Activated CD4-positive, alpha-beta T cell treated with anti-CD3 and anti-CD28 coated beads for 4 hours (primary cell): ENCODE measurements at places on chromosomes 4 and X.

GRCh38 chrX:72392042-72392441, 86.3 kb upstream of the CITED1 start:
- no peak for DNase-seq

- no peak for DNase-seq
Measured at GRCh38 chr4:142211444-142211843, 575.1 kb downstream of the IL15 start.

- DNase-seq: no peak
Measured at GRCh38 chr4:54933579-54933978, 191.8 kb downstream of the KDR start.

DNA sequence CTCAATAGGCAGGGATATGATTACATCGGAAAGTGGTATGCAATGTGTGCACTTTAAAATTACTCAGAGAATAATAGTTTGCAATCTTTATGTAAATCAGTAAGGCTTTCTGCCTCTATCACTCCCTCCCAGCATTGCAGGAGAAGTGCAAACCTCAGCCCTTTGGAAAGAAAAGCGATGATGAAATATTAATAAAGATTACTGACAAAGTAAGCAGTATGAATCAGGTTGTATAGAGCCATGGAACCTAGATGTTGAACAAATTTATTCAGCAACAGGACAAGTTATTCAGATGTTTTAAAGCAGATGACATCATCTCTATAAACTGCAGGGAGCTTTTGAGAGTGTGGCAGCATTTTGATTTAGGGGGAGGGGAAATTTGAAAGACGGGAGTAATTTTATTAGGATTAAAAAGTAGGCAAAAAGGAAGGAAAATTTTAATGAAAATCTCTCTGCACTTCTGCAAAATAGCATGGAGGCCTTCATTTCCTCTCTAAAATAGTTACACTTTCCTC, 631.7 kb upstream of the GRIA3 start:
- DNase-seq: no peak

- DNase-seq: no peak
Measured at GRCh38 chr4:73734530-73735001, 5.8 kb upstream of the CXCL8 start.

- no peak for DNase-seq
Measured at GRCh38 chr4:147994076-147994475, 262.2 kb downstream of the ARHGAP10 start.

DNA sequence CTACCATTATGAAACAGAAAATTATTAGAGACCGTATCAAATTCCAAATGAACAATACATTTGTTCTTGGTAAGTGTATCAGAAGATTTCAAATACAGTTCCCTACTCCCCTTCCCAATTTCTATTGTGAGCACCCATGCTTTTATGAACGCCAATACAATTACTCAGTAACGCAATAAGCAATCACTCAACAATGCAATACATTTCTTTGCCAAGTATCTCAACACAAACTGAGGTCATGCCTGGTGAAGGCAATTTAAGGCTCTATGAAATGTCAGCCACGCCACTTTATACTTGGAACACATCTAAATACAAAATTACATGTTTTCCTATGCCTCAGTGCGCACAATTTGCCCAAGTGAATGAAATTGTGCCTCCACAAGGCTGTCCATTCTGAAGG, 712 bp downstream of the PNPLA4 start:
- no peak for DNase-seq

- DNase-seq: no peak
Measured at GRCh38 chr4:20487852-20488251, 212.4 kb upstream of the PACRGL start.

GRCh38 chr4:7375427-7375826, 59.3 kb downstream of the PSAPL1 start:
- no peak for DNase-seq

DNA sequence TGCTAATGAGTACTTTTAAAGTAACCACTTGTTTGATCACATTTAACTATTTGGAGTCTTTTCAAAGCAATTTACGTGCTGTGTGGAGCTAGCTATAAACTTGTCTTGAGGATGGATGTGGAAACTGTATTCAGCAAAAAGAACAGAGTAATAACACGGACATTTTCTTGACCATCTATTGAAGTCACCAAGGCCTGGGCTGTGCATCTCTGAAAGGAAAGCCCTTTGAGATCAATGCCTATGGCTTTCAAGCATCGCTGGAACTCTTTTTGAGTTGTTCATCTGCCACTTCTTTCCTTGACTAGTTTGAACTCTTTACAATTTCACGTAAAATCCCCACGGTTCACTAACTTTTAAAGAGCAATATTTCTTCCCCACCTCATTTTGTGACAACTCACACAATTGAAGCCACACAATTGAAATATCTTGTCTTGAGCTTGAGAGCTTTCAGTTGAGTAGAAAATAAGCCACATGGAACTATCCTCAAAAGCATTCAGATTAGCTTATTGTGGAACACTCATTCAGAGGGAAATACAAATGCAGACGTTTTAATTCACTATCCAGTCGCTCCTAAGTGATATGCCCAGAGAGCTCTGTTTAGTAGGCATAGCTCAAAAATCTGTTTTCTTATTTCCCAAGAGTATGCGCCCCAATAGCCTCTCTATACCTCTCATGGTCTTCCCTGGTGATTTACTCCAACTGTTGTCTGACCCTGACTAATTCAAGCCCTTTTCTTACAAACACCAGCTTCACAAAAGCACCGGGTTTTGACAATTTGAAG, 134.9 kb upstream of the SLITRK2 start:
- DNase-seq: no peak

DNA sequence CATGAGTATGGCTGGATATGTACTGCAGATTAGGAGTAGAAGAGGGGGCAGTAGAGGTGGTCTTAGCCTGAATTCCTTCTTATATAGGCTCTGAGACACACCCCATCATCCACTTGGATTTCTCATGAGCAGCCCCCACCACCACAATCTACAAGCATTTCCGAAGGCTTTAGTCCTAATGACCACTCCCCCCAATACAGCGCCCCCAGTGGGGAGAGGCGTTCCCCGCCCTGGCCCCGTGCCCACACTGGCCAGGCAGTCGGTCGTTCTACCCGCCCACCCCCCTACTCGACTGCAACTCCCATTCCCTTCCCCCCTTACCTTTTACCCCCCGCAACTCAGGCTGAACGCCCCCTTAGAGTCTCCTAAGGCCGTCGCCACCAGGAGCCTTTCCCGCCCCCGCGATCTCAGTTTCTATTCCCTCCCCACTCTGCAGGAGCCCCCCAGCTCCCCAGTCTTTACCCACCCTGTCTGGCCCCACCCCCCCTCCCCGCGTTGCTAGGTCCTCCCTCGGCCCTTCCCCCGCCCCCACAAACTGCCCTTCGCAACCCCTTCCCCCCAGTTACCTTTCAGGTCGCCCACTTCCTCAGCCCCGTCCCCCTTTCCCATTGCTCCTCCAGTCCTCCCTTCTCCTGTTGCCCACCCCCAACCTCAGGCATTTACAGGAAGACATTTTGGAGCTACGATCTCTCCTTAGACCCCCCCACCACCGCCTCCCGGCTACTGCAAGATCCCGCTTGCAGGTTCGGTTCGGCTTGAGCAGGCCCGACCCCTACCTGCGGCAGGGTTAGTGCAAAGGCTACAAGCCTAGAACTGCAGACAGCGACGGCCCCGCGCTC, 468 bp downstream of the ZMYM3 start:
- peak; percentile 9 for DNase-seq

- peak; percentile 6 for DNase-seq
Measured at GRCh38 chr4:40916880-40917279, 167.1 kb downstream of the NSUN7 start.

GRCh38 chr4:183553601-183554345, 48.9 kb downstream of the ING2 start:
- DNase-seq: no peak

DNA sequence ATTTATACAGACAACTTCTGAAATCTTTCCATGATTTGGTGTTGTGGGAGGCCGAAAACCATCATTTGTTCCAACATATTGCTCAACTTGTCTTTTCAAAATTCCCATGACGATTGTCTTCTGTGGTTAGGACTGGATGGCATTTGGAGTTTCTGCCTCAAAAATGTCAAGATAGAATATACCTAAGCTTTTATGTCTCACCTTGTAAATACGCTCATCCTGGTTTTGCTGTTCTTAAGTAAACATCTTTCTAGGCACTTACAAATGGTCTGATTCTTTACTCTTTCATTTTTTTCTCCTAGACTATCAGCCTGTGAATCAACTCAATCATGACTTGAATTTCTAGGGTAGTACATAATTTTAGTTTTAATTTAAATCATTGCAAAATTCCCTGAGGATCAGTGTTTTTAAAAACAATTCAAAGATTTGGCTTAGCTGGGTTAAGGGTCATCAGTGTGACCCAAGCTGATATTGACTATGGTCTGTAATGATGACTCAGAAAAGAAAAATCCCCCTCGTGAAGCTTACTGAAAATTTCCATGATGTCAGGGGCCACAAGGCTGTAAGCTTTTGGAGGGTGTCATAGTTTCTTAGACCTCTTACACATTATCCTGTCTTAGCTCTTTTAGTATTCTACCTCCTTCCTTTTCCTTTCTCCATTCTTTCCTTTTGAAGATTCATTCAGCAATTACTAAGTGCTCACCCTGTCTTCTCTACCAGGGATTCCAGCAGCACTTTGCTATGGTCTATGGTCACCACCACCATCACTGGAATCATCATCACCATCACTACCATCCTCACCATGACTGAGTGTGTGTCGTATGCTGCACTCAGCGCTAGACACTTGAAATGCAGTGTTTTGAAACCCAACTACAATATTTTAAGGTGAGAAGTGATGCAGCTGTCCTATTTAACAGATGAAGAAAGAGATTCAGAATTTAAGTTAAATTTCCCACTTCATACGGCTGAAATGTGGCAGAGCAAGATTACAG, 124.4 kb downstream of the CPE start:
- no peak for DNase-seq

DNA sequence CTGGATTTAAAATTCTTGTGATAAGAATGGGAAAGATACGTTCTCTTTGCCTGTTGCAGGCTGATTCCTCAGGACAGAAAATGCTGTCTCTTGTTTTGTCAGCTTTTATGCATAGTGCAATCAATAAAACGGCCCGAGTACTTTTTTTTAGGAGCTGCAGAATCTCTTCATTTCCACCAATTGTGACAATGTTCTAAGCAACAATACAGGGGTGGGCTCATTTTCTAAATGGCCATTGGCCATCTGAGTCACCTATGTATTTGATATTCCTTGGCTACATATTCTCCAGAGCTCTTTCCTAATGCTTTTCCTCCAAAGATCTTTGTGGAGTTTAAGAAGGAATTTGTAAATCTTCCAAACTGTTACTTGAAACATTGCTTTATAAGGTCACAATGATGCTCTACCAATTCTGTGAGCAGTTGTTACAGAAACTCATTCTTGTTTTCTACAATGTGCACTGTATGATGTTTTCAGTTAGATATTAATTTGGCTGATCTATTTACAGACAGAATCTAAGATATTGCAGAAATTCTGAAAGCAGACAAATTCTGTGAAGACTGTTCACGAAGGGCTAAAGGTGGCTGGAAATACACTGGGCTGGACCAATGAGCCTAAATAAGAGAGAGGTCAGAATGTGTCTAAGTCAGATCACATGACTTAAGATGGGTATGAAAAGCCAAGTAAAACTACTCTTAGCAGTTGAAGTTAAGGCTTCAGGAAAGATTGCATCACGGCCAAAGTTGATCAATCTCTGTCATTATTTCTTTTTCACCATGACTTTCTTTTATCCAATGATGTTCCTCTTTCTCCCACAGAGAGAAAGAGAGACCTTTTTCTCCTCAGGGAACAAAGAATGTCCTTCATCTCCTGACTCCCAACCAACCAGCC, 33.4 kb downstream of the TAPT1 start:
- no peak for DNase-seq

GRCh38 chr4:70651864-70652506, 14.3 kb downstream of the JCHAIN start:
- DNase-seq: peak; percentile 1

DNA sequence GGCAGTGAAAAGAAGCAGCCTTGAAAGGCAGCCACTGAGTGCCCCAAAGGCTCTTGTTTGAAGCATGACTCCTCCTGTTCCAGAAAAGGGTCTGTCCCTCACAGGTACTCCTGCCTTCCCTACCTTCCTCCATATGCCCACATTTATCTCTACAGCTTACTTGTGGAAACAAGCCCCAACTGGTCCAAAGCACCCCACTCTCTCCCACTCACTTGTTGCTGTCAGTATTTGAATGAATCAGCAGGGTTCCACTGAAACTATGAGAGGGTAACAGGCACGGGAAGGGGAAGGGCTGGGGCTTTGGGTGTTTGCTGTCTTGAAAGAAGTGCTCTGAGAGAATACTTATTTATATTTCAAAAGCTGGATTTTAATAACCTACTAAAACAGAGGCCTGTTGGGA, 34.9 kb downstream of the GPR143 start:
- no peak for DNase-seq

DNA sequence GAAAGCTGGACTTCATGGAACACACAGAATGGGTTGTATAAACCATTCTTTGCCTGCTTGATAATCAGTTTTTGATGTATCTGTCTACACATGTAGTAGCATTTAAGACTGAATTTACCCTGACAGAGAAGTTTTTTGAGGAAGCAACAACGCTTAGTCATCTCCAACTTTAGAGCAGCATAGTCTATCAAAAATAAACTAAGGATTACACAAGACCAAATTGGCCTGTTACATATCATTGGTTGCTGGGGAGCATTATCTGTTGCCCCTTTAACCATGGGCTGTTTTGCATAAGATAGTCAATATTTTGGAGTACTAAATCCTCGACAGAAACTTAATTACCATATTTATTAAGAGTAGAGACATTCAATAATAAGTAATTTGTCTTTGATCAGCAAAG, 347.4 kb downstream of the FAM47B start:
- DNase-seq: no peak

DNA sequence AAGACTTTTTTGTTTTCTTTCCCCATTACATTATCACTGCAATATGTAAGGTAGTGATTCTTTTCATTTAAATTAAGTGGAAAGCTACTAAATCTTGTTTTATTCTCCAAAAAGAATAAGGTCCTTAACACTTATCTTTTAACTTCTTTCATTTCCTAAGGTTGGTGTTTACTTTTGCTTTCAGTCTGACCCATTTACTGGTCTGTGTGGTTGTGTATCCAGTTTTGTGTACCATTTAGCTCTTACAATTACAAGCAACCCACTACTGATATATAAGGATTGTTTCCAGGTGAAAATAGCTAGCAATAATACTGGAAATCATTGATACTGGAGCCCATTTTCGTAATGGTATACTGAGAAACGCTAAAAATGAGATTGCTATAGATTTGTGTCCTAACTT, 123.1 kb upstream of the CXorf66 start:
- DNase-seq: no peak

- DNase-seq: no peak
Measured at GRCh38 chr4:28427306-28428085, 1566.9 kb downstream of the STIM2 start.

DNA sequence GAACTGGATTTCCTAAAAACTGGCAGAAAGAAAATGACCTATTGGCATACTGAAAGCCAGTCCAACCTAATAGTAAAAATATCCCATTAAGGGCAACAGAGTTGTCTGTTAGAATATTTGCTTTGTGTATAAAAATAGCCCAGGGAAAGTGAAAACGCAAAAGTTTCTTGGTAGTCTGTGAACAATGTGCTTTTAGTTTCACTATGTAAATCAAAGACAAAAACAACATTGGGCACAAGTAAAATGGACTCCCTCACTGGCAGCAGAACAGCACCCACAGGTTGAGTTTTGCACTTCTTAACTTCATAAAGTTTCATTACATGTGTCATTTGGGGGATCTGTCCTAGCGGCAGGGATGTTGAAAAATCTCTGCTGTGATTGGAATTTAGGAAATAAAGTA, 4.3 kb upstream of the FGG start:
- DNase-seq: no peak

GRCh38 chr4:143089291-143089690, 95.4 kb upstream of the USP38 start:
- DNase-seq: no peak
